Stimulated activated CD4-positive, alpha-beta T cell treated with anti-CD3 and anti-CD28 coated beads, Interleukin-4, amount 100 ng/mL, for 24 hours (primary cell): ENCODE measurements at places on chromosomes 4 and X.

GRCh38 chrX:95718746-95719145 lies 965.9 kb upstream of the DIAPH2 start:
- DNase-seq: no peak

DNA sequence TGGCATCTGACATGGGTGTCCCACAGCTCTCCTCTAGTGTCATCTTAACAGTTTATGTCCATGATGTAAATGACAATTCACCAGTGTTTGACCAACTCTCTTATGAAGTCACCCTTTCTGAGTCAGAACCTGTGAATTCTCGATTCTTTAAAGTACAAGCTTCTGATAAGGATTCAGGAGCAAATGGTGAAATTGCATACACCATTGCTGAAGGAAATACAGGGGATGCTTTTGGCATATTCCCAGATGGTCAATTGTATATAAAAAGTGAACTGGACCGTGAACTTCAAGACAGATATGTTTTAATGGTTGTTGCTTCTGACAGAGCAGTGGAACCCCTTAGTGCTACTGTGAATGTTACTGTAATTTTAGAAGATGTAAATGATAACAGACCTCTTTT lies 4.6 kb downstream of the FAT4 start:
- DNase-seq: no peak

DNA sequence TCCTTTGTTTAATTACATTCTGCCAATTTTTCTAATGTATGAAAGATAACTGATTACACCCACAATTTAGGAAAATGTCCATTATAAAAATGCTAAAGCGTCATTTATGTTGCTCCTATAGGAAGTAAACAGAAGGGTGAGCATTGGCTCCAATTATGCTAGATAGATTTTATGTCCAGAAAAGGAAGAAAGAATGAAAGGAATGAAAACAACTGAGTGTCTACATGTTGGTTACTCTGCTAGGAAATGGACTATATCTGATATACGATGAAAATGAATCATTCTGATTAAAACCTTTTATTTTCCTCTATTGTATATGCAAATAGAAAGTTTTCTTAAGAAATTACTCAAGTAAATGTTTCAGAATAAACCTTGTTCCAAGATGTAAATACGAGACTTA lies 1.6 kb downstream of the ENAM start:
- no peak for DNase-seq

DNA sequence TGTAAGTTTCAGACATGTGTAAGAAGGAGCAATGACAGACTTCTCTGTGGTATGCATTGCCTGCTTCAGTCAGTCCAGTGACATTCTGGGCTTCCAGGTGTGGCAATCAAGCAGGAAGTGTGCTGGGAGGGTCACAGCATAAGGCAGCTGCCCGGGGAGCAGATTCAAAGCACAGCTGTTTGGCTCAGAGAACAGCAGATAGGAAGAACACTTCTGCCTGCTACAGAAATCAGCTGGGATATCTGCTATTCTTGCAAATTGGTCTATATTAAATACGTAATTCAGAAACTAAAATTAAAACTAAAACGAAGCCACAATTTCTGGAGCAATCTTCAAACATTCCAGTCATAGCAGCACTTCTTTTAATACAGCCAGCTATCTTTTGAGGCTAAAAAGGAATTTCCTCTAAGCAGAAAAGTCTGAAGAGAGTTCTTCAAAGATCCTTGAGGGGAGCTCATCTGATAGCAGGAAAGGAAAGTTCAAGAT lies 47.5 kb upstream of the GALNT7 start:
- no peak for DNase-seq

DNA sequence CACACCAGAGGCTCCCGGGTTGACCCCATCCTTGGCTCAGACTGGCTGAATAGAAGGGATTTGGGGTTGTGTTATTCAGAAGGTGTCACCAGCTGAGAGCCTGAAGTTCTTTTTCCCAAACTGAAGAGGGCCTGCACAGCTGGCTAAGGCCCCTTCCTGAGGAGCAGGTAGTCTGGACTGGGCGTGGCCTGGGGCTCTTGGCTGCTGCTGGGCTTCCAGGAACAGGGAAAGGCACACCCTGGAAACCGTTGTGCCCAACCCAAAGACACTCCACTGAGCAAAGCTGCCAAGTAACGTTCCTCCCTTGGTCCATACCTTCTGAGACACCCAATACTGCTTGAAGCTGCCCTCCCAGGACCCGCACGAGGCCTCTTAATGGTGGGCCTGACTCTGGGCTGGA lies 8.3 kb upstream of the CXCR3 start:
- DNase-seq: no peak
